ENCODE measurements at places on chromosomes 6 and 20. TPM values are rescaled to one million over a fixed set of nuclear protein-coding genes. Genes with fewer than 3 reads are reported as not detected.

Gene NOTCH4
- 78.7 TPM for total RNA-seq

Gene HLA-DRB5
- total RNA-seq = 197 TPM

Gene AVP
- total RNA-seq = not detected

Gene NELFCD
- total RNA-seq = 51.2 TPM

Gene ENPP3
- total RNA-seq = 0.87 TPM

Gene HLA-DOA
- 25.2 TPM for total RNA-seq

Gene KIAA1755
- total RNA-seq = 2.3 TPM

Gene OLIG3
- not detected for total RNA-seq

Gene IL17F
- not detected for total RNA-seq

Gene CCM2L
- 23.2 TPM for total RNA-seq

Data from upper lobe of right lung (tissue), 1 donor.